ENCODE measurements at places on chromosomes 16 and 17.

DNA sequence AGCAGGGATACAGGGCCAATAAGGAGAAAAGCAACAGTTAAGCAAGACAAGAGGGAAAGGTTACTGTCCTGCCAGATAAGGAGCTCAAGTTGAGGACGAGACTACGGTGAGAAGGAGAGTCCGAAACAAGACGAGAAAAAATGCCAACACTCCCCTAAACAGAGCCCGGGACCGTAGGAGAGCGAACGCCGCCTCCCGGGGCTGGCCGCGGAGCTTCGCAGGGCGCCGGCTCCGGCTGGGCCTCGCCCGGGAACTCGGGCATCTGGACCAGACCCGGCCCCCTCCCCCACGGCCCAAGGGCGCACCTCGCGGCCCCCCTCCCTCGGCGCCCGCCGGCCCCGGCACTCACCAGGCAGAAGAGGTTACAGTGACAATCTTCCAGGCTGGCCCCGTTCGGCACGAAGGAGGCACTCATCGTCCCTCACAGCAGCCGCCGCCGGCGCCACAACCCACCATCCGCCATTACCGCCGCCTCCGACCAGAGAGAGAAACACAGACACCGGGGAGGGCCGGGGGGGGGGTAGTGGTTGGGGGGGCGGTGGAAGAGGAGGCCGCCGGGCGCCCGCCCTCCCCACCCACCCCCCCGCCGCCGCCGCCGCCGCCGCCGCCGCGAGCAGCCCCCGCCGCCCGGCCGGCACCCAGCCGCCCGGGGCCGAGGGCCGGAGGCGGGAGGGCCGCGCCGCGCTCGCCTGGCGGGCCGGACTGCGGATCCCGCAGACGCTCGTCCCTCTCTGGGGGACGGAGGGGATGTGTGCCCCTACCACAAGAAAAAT is at the start of gene MED13:
Gene MED13, minus strand, starts transcription at position 488 of the 773 bp plus-strand sequence. Its CDS starts 73 bp downstream, at position 415.
- peak; percentile 51 for DNase-seq

- DNase-seq: no peak
Observed at GRCh38 chr16:411576-412265, 10.0 kb downstream of the DECR2 start.

GRCh38 chr16:57801809-57802340 is 416 bp downstream of the KIFC3 start:
- no peak for DNase-seq

DNA sequence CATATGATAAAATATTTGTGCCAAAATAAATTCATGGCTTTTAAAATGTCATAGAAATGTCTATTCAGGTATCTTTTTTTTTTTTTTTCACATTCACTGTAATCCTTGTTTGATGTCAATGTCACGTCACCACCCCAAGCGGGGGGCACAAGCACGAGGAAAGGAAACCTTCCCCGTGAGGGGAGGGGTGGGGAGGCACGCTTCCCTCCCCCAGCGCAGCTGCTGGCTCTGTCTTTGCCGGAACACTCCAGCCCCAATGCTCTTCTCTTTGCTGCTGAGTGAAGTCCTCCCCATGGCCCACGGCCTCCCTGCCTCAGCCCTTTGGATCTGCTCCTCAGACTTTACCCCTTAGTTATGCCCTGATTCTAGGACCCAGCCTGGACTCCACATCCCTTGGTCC is 1.5 kb downstream of the SLC35G3 start:
- no peak for DNase-seq

- DNase-seq: no peak
Observed at GRCh38 chr17:82434216-82434565, 15.8 kb upstream of the OGFOD3 start.

DNA sequence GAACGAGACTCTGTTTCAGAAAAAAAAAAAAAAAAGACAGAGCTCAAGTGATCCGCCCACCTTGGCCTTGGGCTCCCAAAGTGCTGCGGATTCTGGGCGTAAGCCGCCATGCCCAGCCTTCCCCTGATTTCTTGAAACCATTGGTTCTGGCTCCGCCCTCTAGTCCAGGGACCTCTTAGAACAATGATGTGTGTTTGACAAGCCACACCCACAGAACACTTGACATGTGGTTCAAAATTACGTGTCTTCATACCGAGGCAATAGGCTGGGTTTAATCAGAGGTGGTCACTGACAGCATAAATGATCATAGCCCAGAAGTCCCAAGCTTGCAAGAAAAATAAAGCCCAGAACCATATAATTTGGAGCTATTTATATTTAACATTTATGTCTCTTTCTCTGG is 23.0 kb downstream of the KNOP1 start:
- no peak for DNase-seq

DNA sequence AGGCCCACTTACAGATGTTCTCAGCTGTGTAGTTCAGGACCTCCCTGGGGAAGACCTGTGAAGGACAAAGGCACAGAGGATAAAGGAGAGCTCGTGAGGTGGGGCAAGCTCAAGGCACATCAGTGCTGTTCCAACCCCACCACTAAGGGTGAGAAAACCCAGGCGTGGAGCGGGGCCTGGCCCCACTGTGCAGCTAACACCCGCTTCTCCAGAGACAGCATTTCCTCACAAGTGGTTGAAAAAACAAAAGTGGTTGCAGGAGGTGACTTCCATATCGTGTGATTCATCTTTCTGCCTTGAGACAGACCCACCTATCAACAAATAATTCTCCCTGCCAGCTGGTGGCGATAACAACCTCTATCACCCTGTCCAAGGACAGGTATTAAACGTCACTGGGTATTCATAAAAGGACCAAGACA is 30.0 kb downstream of the SNN start:
- no peak for DNase-seq

GRCh38 chr16:72588551-72588950 is 416.6 kb upstream of the PMFBP1 start:
- DNase-seq: no peak

DNA sequence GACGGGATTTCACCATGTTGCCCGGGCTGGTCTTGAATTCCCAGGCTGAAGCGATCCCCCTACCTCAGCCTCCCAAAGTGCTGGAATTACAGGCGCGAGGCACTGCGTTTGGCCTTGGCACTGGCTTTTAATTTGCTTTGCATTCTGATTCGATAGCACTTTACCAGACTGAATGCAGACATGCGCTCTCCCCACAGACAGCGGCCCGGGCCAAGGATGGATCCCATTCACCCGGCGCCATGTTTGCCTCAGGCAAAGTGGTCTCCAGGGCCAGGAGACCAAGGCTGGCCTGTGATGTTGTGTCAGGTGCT is 41.7 kb downstream of the DHRS7B start:
- DNase-seq: no peak

DNA sequence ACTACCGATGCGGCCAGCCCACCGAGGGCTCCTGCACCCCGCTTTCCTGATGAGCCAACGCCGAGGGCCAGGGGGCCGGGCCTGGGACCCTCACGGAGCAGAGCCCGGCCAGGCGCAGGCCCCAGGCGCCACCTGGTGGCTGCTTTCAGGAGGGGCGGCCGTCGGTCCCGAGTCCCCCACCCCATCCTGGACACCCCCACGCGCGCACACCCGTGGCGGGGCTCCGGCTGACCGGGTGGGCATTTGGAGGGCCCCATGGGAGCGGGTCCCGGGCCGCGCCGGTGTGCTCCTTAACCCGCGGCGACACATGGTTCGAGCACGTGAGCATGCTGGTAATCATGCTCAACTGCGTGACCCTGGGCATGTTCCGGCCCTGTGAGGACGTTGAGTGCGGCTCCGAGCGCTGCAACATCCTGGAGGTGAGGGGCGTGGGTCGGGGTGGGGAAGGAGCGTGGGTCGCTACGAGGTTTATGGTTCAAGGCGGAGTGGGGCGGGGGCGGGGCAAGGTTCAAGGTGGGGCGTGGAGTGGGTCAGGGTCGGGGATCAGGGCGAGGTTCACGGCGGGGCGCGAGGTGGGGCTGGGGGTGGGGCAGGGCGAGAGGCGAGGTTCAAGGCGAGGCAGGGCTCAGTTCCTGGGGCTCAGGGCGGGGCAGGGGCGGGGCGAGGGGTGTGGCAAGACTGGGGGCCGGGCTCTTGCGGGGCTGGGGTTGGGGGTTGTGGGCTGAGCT is 30.2 kb downstream of the TPSG1 start:
- no peak for DNase-seq

Data from T-helper 17 cell (primary cell).